Right atrium auricular region (tissue), 2 donors: ENCODE measurements at places on chromosomes 2 and 18.

DNA sequence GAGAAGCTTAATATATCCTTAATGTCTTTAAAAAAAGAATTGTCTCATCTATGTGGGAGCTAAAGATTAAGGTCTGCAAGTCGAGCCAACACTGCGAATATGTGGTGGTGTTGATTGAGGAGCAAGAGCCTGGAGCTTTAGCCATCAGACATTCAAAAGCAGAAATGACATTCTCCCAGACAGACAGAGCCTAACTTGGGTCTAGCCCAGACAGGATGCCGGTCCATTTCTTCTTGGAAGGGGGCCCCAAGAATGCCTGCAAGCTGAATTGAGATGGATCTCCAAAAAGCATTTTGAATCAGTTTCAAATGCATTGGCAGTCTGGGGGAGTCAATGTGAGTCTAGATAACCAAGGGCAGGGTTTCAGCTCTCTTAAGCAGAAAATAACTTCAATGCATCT is 30.1 kb upstream of the EML4 start:
- no peak for DNase-seq

- no peak for DNase-seq
Measured at GRCh38 chr18:58541789-58542425, 87.0 kb downstream of the ALPK2 start.

DNA sequence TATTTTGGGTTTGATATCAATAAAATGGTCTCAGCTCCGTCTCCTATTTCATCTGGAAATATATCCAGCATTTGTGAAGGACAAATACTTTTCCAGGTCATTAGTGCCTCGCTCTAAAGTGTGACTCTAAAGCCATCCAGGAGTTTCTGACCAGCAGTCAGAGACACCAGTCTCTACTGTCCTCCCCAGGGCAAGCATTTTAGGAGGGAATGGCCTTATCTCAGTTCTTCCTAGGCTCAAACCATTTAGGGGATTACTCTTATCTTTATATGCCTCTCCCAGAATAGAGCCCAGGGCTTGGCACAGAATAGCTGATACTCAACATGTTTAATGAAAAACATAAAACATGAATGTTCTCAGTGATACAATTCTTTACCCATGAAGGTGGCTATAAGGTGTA is 187.6 kb downstream of the NAPG start:
- DNase-seq = no peak

DNA sequence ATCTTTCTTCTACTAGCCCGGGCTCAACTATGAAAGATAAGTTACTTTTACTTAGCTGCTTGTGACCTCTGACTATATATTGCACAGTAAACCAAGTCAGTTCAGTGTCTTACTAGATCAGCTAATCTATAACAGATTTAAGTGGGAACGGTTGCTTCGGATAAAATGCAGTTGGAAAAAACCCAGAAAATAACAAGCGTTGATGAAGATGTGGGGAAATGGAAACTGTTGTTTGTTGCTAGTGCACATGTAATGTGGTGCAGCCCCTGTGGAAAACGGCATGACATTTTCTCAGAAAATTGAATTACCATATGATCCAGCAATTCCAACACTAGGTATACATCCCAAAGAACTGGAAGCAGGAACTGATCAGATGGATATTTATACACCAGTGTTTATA is 248.5 kb downstream of the PRKCE start:
- DNase-seq = no peak

GRCh38 chr2:126506786-126507185 is 149.2 kb upstream of the GYPC start:
- DNase-seq = no peak

- DNase-seq = no peak
Measured at GRCh38 chr2:50309503-50309902, 722.4 kb downstream of the NRXN1 start.

DNA sequence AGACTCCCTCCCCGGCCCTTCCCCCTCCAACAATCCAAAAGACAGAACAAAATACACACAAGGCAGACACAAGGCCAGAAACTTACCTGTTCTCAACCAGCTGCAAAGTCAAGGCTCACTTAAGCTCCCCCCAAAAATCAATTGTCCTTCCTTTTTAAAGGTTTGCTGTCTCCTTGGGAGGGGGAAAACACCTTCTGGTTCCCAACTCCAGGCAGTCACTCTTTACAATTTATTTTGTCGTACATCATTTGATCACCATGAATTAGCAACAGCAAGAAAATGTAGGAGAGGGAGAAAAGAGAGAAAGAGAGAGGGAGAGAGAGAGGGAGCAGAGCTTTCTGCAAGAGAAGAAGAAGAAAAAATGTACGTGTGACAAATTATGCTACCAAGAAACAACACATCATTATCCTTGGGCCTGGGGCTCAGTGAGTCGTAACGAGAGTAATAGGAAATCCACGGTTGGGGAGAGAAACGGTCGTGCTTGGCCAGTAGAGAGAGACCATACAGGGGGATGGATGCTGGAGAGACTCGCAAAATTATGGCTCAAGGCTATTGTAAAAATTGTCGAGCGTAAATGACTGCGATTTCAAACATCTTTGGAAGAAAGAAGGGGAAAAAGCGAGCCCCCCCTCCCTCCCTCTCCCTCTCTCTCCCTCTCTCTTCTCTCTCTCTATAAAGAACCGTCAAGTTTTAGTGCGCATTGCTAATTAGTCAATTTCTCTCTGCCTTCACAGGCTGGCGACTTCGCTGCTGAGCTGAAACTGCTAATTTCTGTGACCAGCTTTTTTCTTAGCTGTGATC is at the start of gene KLHL14:
KLHL14 (minus strand) TSS at position 443 of the 801 bp plus-strand sequence. CDS start 2,432 bp downstream, outside the sequence.
- no peak for DNase-seq
